Spinal cord (tissue), 10 donors: ENCODE measurements at places on chromosomes 7 and 10.

DNA sequence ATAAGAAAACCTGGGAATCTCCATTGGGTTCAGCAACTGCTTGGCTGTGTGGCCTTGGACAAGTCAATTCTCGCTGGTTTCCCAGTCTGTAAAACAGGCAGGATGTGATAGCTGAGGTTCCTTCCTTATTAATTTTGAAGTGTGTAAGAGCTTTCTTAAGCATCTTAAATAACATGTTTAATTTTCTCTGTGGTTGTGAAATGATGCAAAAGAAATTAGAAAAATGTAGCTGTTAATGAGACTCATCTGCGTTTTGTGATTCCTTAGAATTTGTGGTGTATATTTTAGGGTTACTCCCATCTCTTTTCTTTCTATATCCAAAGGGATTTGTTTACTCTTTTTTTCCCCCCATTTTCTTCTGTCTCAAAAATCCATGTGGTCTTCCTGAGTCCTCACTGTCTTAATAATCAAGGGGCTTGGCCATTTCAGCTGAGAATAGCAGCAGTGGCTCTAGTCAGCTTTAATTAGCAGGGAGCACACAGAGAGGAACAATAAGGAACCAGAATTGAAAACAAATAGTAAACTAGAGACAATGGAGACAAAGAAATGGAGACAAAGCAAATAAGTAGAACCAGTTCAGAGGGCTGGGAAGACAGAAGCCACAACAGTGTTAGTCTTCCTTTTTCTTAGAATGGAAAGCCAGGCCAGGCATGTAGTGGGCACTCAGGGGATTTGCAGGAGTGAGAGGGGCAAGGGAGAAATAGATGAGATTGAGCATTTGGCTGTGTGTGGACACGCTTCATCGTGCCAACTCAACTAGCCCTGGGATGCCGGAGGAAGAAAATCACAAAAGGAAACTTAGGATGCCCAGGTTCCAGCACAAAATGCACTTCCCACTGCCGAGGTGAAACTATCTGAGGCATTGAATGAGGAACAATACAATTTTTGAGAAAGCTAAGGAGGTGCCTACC is 93.9 kb downstream of the CHN2 start:
- DNase-seq, result no peak

DNA sequence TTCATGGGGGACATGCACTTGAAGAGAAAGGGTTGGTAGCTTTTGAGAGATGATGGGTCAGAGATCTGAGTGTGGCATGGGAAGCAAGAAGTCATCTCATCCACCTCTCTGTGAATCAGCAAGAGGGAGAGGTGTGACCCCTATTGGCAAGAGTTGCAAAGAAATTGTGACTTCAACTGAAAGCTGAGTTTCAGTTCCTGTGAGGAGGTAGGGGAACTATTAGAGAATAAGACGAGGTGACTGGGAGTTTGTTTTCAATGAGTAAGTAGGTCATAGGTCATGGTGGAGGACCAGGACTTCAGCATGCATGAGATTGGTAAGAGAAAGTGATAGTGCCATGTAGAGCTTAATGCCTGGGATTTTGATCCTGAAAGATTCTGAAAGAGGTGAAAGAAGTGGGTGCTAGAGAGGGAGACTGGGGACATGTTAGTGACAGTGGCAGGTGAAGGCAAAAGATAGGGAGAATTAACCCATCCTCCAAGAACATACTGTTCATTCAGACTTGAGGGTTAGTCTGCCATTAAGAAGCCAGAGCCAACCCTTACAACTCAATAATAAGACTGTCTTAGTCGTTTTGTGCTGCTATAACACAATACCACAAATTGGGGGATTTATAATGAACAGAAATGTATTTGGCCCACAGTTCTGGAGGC is 75.5 kb upstream of the CAPZA2 start:
- no peak for DNase-seq

- no peak for DNase-seq
Observed at GRCh38 chr7:128165927-128166420, 75.1 kb upstream of the LEP start.

DNA sequence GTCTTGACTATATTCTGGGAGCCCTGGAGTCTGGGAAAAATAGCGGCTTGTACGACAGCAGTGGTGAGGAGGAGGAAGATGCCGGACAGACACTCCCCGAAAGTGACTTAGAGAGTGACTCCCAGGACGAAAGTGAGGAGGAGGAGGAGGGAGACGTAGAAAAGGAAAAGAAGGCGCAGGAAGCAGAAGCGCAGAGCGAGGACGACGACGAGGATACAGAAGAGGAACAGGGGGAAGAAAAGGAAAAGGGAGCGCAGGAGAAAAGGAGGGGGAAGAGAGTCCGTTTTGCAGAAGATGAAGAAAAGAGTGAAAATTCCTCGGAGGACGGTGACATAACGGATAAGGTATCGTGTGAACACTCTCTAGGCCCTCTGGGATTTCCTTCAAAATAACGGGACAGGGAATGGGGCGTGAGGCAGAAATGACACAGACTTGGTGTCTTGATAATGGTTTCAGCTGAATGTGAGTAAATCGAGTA is 908 bp downstream of the NOM1 start:
- no peak for DNase-seq

DNA sequence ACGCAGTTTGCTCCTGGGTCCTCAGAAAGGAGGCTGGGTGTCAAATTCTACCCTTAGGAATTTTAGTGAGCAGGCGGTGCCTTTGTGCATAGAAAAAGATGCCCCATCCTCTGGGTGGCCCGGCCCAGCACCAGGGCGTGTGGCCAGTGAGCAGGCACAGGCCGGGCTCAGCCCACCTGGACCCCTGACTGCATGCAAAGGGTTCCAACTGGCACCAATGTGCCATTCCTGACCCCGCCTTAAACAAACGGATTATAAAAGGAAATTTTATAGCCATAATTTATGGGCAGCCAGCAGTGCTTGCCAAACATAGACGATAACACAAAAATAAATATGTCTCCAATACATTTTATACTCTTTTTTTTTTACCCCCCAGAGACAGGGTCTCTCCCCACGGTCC is 40.1 kb upstream of the GNA12 start:
- no peak for DNase-seq

DNA sequence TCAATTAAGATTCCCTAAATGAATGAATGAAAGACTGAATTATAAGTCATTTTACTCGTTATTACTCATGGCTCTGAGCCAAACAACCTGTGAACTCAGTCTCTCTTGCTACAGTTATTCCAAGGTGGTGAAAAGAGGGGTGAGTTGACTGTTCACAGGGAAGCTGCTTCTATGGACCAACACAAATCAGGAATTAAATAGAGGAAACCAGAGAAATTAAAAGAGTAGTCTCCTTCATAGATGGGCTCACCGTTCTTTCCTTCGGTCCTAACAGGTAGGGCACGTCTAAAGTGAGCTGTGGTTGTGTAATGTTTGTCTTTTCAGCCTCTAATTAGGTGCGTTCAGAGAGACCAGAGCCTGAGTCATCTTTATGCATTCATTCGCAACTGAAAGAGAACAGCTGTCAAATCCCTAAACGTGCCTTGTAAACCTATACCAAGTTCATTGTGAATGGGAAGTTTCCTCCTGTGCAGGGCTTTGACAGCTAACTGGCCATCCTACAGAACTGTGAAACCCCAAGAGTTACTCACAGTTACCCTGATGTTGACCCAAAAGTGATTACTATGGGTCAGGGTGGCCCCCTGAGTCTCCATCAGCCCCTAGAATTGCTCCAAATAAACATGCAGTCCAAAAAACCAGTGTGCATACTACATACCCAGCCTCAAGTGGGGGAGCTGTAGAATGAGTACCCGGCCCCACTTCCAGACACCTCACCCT is 18.2 kb upstream of the C10orf53 start:
- DNase-seq, result no peak

- peak; percentile 5 for DNase-seq
Observed at GRCh38 chr10:90403211-90404000, 454.4 kb downstream of the HTR7 start.
